Activated T-cell treated with anti-CD3 and anti-CD28 coated beads, Interleukin-2, amount 50 U/mL, for 4 hours (primary cell): ENCODE measurements at places on chromosomes 6 and 20. TPM values are rescaled to one million over a fixed set of nuclear protein-coding genes. Genes with fewer than 3 reads are reported as not detected.

GRCh38 chr6:775863-776262 lies 82.9 kb upstream of the EXOC2 start:
- no peak for DNase-seq

GRCh38 chr20:51122931-51123658 lies 100.2 kb upstream of the KCNG1 start:
- no peak for DNase-seq

- DNase-seq = no peak
These were observed 55.0 kb downstream of the TOX2 start for GRCh38 chr20:43969501-43970182.

GRCh38 chr6:100023798-100024197 lies 29.8 kb upstream of the MCHR2 start:
- DNase-seq = no peak

SSTR4 gene
- total RNA-seq = not detected

- DNase-seq = no peak
These were observed 187.9 kb upstream of the ECI2 start for GRCh38 chr6:4323322-4323721.

WFDC2 gene
- total RNA-seq = 0.34 TPM

GRCh38 chr20:58571356-58571692 lies 56.1 kb upstream of the APCDD1L start:
- DNase-seq = no peak

GRCh38 chr6:134295953-134296553 lies 21.9 kb downstream of the SGK1 start:
- no peak for DNase-seq

DNA sequence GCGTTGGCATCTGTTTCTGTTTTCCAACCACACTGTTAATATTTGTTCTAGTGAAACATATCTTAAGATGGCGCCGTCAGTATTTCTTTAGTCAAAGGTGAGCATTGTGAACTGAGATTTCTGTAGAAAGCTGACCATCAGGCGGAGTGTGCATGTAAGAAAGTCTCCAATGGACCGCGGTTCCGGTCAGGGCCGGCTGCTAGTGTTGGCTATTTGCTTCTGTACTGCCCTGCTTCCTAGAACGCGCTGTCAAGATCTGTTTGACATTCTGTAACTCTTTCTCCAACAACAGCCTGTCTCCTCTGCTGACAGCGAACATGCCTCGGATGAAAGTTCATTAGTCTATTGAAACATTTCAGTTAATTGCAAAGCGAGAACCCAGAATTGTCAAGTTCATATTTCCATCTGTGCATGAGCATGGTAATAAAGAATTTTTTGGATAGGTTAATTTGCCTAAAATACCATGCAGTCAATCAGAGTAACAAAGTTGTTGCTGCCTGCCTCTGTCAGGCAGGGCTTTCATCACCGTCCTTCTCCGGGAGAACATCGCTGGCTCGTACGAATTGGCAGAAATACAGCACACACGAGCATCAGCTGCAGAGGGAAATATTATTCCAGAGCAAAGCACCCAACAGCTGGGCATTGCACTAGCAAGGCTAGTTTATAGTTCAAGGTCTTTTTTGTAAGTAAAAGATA lies 369.1 kb downstream of the CDH4 start:
- no peak for DNase-seq

GRCh38 chr6:42068872-42069522 lies 18.7 kb downstream of the TAF8 start:
- no peak for DNase-seq

CALHM4 gene
- total RNA-seq = not detected

DNA sequence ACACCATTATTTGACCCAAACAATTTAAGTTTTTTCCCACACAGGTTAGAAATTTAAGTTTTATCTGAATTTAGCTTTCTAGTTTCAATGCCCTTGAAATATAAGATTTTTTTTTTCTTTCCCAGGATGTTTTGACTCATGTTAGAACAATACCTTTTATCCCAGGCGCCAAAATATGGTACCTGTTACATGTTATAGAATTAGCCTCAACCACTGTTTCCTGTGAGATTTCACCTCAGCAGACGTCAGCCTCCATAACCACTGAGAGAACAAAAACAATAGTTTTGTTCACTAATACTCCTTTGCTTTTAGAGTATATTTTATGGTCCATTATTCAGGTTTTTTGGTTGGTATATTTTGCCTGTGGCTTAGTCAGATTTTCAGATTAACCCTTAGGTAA lies 302.9 kb downstream of the CDKAL1 start:
- DNase-seq = no peak

DNA sequence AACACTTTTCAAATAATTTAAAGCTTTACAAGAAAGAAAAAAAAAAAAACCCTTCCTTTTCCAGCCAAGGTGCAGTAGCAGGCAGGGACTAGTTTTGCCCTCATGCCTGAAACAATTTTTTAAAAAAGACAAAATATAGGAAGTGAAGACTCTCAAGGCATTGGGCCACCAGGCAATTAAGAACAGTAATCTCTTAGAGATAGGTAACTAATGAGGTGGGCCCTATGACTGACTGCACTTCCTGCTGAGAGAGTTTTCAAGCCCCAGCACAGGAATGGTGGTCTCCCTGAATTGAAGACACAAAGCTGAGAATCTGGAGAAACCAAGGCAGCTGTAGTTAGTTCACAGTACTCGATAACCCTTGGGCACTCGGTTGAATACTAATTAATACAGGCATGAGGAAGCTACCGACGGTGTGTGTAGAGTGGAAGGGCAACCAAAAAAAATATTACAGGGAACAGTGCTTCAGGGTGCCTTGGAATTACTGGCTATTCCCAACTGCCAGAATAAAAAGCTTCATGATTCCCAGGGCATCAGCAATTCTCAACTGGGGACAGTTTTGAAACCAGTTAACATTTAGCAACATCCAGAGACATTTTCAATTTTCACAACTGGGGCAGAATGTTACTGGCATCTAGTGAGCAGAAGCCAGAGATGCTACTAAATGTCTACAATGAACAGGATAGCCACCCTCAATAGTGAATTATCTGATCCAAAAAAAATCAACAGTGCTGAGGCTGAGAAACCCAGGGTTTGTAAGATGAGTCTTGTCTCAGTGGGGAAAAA lies 36.0 kb upstream of the PLN start:
- no peak for DNase-seq

- DNase-seq = no peak
These were observed 144.6 kb upstream of the TMEM170B start for GRCh38 chr6:11392778-11393507.

PDE10A gene
- total RNA-seq = 0.03 TPM

TAGAP gene
- 130 TPM for total RNA-seq

DNA sequence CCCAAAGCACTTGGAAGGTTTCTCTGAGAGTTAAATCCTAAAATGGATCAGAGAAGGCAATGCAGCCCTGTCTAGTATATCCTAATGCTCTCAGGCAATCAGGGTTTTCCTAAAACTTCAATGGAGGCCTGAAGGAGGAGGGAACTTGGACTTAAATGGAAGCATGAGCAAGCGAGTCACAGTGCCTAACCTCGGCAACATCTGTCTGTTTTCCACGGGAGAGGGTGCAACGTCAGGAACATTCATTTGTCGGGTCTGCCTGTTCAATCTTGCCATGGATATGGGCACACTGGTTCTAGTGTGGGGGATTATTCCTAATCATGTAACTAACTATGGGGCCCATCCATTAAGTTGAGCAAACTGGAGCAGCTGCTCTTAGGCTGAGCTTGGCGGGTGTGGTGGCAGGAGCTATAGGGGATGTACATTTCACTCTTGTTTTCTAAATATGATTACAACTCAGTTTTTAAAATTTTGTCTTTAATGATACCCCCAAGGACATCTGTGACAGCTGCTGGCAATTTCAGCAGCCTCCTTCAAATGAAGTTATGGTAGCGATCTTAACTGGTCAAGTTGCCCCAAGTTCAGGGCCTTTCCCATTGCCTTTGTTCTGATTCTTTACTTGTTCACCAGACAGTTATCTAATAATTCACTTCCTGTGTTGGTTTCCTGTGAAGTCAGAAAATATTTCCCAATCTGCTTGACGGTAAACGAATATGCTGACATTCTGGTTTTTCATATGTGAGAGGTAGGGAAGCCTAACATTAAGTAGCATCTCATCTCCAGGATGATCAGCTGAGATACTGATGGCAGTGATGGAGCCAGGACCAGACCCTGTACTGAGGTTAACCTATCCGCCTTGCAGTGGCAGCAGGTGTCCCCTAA lies 21.6 kb downstream of the DSE start:
- no peak for DNase-seq

DNA sequence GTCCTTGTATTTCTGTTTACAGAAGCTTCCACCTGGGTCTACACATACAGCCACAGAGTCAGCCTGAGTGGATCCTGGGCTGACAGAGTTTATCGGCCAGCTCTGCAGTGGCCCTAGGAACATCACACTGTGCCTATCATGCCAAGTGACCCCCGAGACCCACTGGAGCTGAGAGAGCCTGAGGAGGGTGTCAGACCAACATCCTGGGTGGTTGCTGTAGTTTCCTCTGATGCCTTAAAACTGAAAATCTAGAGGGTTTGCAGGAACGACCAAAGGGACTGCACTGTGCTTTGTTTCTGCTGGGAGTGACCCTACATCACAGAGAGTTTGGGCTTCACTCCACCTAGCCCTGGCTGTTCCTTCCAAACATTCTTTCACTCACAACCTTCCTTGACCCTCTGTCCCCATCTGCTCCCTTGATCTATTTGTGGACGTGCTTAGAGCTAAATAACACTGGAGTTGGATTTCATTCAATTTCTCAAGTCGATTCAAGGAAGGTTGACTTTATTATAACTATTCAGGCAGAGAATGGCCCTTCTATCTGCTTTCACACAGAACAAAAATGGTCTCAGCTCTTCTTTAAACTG lies 18.1 kb downstream of the MYLK4 start:
- DNase-seq = no peak

CTCFL gene
- 0.15 TPM for total RNA-seq

C2 gene
- total RNA-seq = 1.0 TPM
